ENCODE measurements at places on chromosomes 16 and 17. TPM values are rescaled to one million over a fixed set of nuclear protein-coding genes. Genes with fewer than 3 reads are reported as not detected.

GRCh38 chr17:35192708-35193107 lies 1.5 kb downstream of the SLC35G3 start:
- no peak overlapping the region for H3K4me3 ChIP-seq
- no peak for DNase-seq
- H3K4me1 ChIP-seq: no peaks in the 10 kb centered on the region
- no peaks in the 10 kb centered on the region for H3K27me3 ChIP-seq
- H3K36me3 ChIP-seq: no peaks in the 10 kb centered on the region
- H3K27ac ChIP-seq: no peak overlapping the region

NPIPA5 gene
- total RNA-seq: 3.1 TPM

UTS2R gene
- total RNA-seq: not detected

ITGA3 gene
- 269 TPM for total RNA-seq

DNA sequence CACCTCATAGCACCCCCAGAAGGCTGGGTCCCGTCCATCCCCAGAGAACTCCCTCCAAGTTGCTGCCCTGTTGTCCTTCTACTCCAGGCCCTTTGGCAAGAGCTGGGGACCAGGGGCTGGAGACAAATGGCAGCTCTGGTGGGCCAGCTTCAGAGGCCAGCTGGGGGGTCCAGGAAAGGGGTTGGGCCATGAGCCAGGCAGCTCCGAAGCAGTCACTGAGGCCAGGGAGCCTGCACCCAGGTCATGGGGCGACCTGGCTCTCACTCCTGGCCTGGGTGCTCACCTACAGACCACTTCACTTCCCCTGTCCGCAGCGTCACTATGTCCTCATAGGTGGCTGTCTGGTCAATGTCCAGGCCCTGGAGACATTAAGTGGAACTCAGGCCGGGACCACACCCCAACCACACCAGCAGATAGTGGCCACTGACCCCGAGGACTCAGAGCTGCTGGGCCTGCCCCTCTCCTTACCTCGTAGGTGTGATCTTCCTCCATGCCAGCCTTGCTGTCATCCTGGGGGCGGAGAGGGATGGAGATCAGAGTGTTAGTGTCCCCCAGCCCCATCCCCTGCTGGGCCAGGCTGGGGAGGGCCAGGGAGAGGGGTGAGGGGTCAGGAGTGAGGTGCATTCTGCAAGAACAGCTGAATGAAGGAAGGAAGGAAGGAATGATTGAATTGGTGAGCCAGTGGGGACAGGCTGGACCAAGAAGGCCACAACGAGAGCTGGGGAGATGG lies 3.0 kb downstream of the CD79B start:
- H3K27me3 ChIP-seq: peaks cover 5% of the 10 kb centered on the region
- H3K27ac ChIP-seq: no peak overlapping the region
- no peak overlapping the region for H3K4me3 ChIP-seq

GRCh38 chr16:27102701-27103575 lies 36.2 kb downstream of the C16orf82 start:
- H3K27me3 ChIP-seq: no peaks in the 10 kb centered on the region
- no peak overlapping the region for H3K27ac ChIP-seq
- H3K36me3 ChIP-seq: no peaks in the 10 kb centered on the region
- H3K4me1 ChIP-seq: no peaks in the 10 kb centered on the region
- DNase-seq: no peak
- H3K4me3 ChIP-seq: no peak overlapping the region

DERL2 gene
- 30.9 TPM for total RNA-seq

DNA sequence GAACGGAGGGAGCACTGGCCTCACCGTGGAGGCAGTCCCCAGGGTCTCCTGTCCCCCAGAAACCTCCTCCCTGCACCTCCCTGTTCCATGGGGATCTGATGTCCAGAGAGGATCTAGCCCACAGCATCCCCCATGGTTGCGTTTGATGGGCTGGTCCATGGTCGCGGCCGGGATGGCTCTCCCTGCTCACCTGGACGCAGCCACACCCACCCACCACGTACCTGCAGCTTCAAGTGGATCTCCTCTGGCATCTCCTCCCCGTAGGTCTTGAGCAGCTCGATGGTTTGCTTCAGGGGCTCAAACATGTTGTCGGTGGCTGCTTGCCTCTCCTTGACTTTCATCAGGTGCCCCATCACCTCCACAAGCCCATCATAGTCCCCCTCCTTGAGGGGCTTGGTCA lies 47.9 kb downstream of the DNAH17 start:
- no peak for DNase-seq
- no peaks in the 10 kb centered on the region for H3K27me3 ChIP-seq
- no peak overlapping the region for H3K27ac ChIP-seq
- H3K4me1 ChIP-seq: no peaks in the 10 kb centered on the region
- no peaks in the 10 kb centered on the region for H3K36me3 ChIP-seq

CACNG1 gene
- total RNA-seq: not detected

GRCh38 chr17:1625581-1625980 lies 3.1 kb downstream of the SLC43A2 start:
- H3K4me1 ChIP-seq: peaks cover 6% of the 10 kb centered on the region
- H3K27me3 ChIP-seq: peaks cover 6% of the 10 kb centered on the region
- H3K27ac ChIP-seq: no peak overlapping the region
- no peak overlapping the region for H3K4me3 ChIP-seq
- DNase-seq: no peak

CCL14 gene
- not detected for total RNA-seq

RHBDL3 gene
- 0.17 TPM for total RNA-seq

DNA sequence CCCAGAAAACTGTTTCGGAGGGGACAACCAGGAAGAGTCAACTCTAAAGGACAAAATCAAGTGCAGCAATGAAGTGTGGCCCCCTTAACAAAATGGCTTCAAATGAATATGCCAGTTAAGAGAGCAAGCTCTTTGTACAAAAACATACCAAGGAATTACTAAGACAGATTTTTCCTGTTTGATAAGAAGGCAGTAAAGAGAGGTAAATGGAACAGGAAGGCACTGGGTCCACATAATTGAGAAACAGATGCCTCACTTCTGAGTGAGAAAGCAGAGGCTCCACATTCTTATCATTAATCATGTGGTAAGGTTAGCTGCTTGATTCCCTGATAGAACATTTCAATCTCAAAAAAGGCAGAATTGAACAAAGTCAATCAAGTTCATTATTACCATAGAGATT lies 44.9 kb downstream of the MBTD1 start:
- no peaks in the 10 kb centered on the region for H3K4me1 ChIP-seq
- H3K36me3 ChIP-seq: peaks cover 4% of the 10 kb centered on the region
- no peak for DNase-seq
- H3K4me3 ChIP-seq: no peak overlapping the region

DNA sequence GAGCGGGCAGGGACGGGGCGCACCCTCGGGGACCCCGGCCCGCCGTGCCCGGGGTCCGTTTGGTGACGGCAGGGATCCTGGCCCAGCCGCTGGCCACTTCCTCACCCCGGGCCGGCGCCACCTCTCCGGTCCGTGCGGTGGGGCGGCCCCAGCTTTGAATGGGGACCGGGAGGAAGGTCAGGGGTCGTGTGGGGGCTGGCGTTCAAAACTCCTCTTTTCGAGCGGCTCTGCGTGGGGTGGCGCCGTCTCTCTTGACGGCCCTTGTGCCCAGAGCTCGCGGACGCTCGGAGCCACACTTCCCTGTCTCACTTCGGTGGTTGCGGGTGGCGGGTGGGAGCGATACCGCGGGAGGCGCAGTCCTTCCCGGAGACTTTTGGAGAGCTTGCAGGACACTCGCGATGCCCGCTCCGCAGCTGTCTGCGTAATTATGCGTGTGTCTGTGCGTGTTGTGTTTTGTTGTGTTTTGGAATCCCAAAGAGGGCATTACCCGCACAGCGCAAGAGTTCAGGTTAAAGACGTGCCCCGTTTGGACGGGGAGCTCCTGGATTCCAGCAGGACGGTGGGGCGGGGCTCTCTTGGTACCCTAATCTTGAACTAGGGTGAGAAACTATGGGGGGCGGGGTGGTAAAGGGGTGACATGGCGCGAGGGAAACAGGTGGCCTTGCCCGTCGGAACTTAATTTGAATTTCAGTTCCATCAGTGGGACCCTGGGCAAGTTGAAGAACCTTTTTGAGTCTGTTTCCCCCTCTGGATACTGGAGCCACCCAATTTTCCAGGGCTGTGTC lies 637 bp downstream of the PLCG2 start:
- no peaks in the 10 kb centered on the region for H3K36me3 ChIP-seq
- H3K4me1 ChIP-seq: no peaks in the 10 kb centered on the region

CACNG5 gene
- total RNA-seq: not detected

DNA sequence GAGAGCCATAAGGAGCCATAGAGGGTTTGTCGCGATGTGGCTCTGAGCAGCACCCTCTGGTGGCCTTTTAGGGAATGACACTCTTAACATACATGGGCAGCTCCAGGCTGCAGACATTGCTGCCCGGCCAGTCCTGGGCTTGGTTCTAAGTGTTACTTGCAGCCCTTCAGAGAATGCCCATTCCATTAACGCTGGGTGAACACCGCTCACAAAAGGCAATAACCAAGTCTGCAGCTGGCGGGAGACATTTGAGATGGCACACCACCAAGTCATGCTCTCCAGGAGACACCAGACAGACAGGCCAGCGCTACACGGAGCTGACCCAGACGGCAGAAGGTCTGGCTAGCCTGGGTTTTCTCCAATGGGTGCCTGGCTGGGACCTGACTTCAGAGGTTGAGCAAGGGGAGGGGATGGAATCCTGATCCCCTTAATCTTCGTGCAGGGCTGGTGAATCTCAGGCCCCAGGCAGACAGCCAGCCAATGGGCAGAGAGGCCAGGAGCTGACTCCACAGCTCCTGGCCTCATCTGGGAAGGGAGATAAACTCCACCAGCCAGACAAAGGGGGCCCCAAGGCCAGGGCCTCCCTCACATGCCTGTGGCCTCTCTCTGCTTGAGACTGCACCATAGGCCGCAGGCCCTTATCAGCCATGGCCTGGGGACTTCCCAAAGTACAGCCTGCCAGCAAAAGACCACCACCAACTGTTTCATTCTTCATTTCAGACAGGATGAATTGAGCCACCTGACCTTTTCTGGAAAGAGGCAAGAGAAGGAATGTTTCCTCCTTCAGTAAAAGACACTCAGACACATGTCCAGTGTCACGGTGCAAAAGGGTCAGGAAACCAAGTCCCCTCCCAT lies 58.8 kb downstream of the ZDHHC7 start:
- no peaks in the 10 kb centered on the region for H3K4me1 ChIP-seq
- H3K36me3 ChIP-seq: no peaks in the 10 kb centered on the region
- peak; percentile 74 for DNase-seq
- peaks cover 2% of the 10 kb centered on the region for H3K27me3 ChIP-seq
- no peak overlapping the region for H3K27ac ChIP-seq

GRCh38 chr16:55101026-55101425 lies 170.4 kb downstream of the IRX5 start:
- no peaks in the 10 kb centered on the region for H3K27me3 ChIP-seq
- no peak overlapping the region for H3K4me3 ChIP-seq
- H3K36me3 ChIP-seq: no peaks in the 10 kb centered on the region
- H3K27ac ChIP-seq: no peak overlapping the region

GRCh38 chr16:23739516-23739915 lies 15.3 kb upstream of the CHP2 start:
- no peak overlapping the region for H3K4me3 ChIP-seq
- H3K27me3 ChIP-seq: no peaks in the 10 kb centered on the region
- H3K4me1 ChIP-seq: no peaks in the 10 kb centered on the region

- no peaks in the 10 kb centered on the region for H3K27me3 ChIP-seq
- H3K27ac ChIP-seq: no peak overlapping the region
- H3K4me3 ChIP-seq: no peak overlapping the region
- peaks cover 2% of the 10 kb centered on the region for H3K4me1 ChIP-seq
- peak; percentile 85 for DNase-seq
These were observed 563.9 kb downstream of the TOX3 start for GRCh38 chr16:51982715-51983680.

DNA sequence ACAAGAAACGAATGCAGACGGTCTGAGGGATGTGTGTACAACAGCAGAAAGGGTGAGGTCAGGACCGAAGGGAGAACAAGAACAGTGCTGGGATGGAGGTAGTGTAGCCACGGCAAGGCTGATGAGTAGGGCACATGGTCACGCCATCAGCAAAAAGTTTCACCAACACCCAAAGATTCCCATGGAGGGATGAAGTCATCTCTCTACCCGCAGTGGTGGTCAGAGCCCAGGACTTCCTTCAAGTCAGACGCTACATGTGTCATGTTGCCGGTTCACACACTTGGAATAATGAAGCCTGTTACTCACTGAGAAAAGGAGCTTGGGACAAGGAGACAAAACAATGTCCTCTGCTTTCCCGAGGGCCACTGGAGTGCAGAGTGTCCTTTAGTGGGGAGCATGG lies 79.7 kb downstream of the SALL1 start:
- no peaks in the 10 kb centered on the region for H3K36me3 ChIP-seq
- H3K27me3 ChIP-seq: no peaks in the 10 kb centered on the region
- H3K27ac ChIP-seq: no peak overlapping the region
- no peak overlapping the region for H3K4me3 ChIP-seq
- no peaks in the 10 kb centered on the region for H3K4me1 ChIP-seq

DNA sequence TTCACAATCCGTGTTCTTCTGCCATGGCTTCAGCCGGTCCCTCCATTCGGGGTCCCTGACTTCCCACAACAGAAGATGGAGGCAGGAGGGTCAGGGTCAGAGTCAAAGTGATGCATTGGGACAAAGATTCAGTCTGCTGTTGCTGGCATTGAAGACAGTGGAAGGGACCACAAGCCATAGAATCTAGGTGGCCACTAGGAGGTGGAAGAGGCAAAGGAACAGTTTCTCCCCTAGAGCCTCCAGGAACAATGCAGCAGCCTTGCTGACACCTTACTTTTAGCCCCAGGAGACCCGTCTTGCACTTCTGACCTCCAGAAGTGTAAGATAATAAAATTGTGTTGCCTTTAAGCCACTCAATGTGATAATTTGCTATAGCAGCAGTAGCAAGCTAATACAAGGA lies 55.9 kb downstream of the MFSD11 start:
- H3K4me3 ChIP-seq: no peak overlapping the region
- DNase-seq: no peak
- H3K27me3 ChIP-seq: no peaks in the 10 kb centered on the region

Data from fibroblast of lung (primary cell).